ENCODE measurements at places on chromosomes 5 and 9.

GRCh38 chr5:74492230-74492629, 148.3 kb downstream of the ENC1 start:
- no peak for DNase-seq

- DNase-seq: no peak
These were observed 166.1 kb downstream of the EDIL3 start for GRCh38 chr5:84218546-84218945.

DNA sequence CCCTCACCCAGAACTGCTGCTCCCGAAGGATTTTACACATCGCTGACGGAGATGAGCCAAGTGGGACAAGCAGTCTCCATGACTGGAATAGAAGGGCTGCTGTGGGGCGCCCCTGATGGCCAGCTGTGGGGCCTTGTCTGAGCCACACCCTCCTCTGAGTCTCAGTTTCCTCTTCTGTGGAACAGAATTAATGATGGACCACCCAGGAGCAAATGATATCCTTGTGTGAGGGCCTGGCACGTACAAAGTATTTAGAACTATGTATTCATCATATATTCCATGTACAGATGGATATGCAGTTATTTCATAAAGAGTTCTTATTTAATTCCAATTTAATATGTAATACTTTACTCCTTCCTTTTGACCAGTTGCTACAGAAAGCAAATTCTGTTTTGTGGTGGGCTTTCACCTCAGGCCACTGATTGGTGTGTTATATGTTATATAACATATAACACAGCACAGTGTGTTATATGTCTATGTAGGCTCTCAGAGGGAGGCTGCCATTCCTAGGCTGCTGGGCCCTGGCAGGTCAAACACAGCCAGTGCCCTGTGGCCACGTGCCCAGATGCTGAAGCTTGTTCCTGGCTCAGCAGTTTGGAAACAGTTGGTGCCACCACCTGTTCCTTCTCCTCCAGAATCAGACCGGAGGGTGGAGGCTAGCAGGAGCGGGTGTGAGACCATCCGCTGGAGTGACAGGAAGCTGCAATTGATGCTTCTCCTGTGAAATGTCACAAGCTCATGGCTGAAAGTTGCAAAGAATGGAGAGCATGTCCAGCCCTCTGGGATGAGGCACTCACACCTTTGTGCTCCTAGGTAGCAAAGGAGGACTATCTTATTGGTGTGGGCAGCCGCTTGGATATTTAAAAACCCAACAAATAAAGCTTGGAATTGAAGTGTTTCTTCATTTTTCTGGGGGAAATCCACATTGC, 4.4 kb upstream of the FGD3 start:
- no peak for DNase-seq

DNA sequence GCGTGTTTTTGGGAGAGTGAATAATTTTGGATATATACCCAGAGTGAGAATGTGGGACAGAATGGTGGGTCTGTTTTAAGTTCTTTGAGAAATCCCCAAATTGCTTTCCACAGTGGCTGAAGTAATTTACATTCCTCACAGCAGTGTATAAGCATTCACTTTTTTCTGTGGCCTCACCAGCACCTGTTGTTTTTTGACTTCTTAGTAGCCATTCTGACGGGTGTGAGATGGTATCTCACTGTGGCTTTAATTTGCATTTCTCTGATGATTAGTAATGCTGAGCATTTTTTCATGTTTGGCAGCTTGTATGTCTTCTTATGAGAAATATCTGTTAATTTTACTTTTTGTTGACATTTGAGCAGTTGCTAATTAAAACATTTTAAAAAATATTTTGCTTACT, 9.4 kb upstream of the SPATA31D1 start:
- DNase-seq: no peak

- DNase-seq: no peak
These were observed 417.5 kb upstream of the ADAMTSL1 start for GRCh38 chr9:18056269-18056992.

GRCh38 chr5:168931638-168932345, 352.6 kb upstream of the PANK3 start:
- no peak for DNase-seq

- no peak for DNase-seq
These were observed 23.1 kb upstream of the HMCN2 start for GRCh38 chr9:130242270-130243014.

- DNase-seq: no peak
These were observed 66.1 kb downstream of the RPS23 start for GRCh38 chr5:82211855-82212572.

DNA sequence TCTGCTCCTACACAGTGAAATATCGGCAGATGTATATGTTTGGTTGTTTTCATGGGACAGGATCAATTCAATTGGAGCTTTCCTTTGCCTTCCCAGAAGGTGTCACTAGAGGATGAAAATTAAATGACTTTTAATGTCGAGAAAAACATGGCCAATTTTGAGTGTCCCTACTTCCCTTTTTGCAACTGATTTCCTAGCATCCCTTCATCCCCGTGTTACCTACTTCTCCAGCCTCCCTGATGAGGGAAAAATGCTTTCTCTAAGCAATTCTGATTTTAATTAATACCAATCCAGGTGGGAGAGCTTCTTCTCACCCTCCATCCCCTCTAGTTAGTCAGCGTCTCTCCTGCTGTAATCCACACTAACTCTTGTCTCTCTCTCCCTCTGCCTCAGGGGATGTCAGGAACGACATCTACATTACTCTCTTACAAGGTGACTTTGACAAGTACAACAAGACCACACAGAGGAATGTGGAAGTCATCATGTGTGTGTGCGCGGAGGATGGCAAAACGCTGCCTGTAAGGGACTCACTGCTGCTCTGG, 64.9 kb downstream of the DOCK2 start:
- DNase-seq: no peak

DNA sequence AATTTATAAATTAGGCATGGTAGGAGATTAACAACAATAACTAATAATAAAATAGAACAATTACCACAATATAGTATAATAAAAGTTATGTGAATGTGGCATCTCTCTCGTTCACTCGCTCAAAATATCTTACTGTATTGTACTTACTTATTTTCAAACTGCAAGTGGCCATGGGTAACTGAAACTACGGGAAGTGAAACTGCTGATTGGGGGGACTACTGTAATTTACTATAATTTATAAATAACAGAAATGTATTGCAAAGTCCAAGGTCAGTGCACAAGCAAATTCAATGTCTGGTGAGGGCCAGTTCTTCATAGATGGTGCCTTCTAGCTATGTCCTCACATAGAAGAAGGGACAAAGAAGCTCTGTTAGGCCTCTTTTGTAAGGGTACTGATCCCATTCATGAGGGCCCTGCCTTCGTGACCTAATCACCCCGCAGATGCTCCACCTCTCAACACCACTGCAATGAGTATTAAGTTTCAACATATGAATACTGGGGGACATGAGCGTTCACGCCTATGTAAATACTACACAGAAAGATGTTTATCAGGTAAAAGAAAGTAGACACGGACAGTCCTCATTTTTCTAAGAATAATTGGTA, 39.0 kb downstream of the KCNIP1 start:
- no peak for DNase-seq

DNA sequence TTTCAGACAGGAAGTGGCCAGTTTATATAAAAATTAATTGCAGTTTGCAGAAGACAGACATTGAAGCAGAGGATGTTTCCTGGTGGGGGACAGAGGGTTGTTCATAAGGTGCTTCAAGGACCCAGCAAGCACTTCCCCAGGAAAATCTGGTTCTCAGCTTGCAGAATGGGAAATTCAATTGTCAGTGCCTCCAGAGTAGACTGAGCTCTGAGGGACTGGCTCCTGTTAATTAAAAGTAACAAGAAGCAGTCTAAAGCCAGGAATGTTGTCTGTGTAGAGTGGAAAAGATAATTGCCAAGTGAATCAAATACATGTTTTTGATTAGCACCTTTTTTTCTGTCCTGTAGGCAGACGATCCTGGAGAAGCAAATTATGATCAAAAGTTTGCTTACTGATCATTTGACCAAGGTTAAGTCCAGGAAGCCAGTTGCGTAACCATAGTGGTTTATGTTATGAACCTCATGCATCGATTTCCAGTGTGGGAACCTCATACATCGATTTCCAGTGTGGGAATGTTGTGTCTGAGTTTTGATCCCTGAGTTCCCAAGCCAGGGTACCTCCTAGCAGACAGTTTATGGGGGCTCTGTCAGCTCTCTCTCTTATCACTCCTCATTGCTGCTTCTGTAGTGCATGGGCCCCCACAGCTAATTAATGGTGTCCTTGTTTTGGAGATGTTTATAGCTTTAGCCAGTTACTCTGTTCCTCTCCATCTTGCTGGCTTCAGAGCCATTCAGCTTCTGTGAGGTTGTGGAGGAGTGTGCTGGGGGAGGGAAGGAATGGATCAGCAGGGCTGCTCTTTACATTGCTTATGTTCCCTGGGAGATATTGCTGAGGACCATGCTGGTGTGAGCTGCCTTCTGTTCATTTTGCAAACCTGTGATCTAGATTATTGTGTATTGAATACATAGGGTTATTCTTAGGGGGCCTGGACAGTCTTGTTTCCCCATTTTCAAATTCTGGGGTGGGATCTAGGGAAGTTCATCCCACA, 17.1 kb downstream of the MSANTD3 start:
- DNase-seq: no peak

DNA sequence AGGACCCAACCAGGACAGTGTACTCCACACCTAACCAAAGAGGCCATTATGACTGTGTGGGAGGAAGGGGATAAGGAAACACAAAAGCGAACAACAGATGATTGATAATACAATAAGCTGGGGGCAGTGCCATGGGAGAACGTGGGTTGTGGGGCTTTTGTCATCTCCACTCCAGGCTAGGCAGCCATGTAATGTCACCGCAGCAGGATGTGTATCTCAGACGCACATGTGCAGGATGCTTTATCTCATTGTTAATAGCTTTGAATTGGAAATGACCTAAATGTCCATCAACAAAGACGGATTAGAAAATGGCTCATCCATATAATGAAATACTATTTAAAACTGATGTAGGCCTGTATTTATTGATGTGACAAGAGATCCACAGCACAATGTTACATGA, 51.0 kb downstream of the EPB41L4B start:
- no peak for DNase-seq

GRCh38 chr5:33650911-33651310, 210.1 kb downstream of the TARS1 start:
- no peak for DNase-seq

- peak; percentile 71 for DNase-seq
These were observed 149.2 kb upstream of the KLF9 start for GRCh38 chr9:70563431-70564204.

GRCh38 chr9:72950875-72951442, 1.9 kb downstream of the ALDH1A1 start:
- no peak for DNase-seq

DNA sequence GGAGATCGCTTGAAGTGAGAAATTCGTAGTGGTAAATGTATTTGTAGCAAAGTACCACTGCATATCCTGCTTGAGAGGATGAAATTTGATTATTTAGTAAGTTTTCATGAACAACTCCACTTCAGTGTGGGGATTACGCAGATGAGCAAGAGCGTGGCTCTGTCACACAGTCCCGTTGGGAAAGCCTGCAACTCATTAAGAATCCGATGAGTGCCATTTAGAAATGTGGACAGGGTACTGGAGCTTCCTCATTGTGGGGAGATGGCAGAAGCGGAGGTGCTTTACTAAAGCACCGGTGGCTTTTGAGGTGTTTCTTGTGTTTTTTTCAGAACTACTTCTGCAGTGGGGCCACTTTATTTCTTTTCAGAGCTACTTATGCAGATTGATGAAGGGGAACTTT, 1.4 kb downstream of the TJP2 start:
- no peak for DNase-seq

- DNase-seq: no peak
These were observed 61.7 kb upstream of the TAF11L2 start for GRCh38 chr5:17436350-17436749.

GRCh38 chr5:99019812-99020697, 91.2 kb upstream of the CHD1 start:
- no peak for DNase-seq

GRCh38 chr5:164475339-164475977, 970.0 kb downstream of the MAT2B start:
- DNase-seq: no peak

DNA sequence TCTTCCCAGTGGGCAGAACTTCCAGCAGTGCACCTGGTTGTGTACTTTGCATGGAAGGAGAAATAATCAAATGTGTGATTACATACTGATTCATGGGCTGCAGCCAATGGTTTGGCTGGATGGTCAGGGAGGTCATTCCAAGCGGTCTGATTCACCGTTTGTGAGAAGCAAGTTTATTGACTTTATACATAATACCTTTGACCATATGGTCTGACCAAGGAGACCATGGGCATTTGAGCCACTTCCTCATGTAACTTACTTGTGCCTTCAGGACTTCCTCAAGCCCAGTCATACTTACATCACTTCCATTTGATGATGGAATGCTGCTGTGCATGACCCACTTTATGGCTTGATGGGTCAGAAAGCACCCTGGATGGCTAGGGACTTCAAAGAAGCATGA, 41.1 kb downstream of the DAP start:
- DNase-seq: no peak

GRCh38 chr9:112552229-112553056, 65.8 kb downstream of the KIAA1958 start:
- DNase-seq: no peak

GRCh38 chr5:133730346-133730745, 118.0 kb upstream of the FSTL4 start:
- DNase-seq: no peak

GRCh38 chr5:9358961-9359685, 186.8 kb downstream of the SEMA5A start:
- DNase-seq: no peak

GRCh38 chr9:22241611-22242010, 205.0 kb upstream of the DMRTA1 start:
- no peak for DNase-seq

- DNase-seq: peak; percentile 5
These were observed at the start of gene GLDC for GRCh38 chr9:6645355-6646292. Gene GLDC, minus strand, starts transcription at chr9:6645729. Its CDS starts 230 bp downstream, at chr9:6645499.

DNA sequence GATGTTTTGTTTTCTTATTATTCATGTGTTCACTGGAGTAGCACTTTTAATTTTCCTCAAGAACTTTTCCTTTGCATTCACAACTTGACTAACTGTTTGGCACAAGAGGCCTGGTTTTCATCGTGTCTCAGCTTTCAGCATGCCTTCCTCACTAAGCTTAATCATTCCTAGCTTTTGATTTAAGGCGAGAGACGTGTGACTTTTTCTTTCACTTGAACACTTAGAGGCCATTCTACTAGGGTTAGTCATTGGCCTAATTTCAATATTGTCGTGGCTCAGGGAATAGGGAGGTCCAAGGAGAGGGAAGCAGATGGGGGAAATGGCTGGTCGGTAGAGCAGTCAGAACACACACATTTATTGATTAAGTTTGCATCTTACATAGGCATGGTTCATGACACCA, 94.0 kb downstream of the ZNF462 start:
- DNase-seq: no peak

GRCh38 chr5:17005107-17005828, 69.2 kb upstream of the MYO10 start:
- DNase-seq: no peak

- no peak for DNase-seq
These were observed 6.8 kb upstream of the CEP120 start for GRCh38 chr5:123429993-123430392.

GRCh38 chr5:62046191-62046590, 259.8 kb upstream of the KIF2A start:
- no peak for DNase-seq

Measured in naive thymus-derived CD8-positive, alpha-beta T cell (primary cell).